ENCODE measurements at places on chromosomes 16 and 17.

DNA sequence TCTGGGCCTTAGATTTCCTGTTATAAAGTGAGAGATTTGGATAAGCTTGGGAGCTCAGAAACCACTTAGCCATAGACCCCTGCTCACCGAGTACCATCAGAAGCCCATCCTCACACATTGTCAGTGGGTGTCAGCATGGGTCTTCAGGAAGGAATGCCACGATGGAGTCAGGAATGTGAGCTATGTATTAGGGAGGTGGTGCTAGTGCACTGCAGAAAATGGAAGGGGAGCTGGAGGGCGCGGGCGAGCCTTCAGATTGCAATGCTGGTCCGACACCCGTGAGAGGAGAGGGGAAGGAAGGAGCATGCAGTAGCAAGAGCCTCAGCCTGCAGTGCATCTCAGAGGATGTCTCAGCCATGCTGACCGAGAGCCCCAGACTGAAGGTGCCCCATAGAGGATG lies 294.5 kb downstream of the FOXL1 start:
- DNase-seq: no peak

DNA sequence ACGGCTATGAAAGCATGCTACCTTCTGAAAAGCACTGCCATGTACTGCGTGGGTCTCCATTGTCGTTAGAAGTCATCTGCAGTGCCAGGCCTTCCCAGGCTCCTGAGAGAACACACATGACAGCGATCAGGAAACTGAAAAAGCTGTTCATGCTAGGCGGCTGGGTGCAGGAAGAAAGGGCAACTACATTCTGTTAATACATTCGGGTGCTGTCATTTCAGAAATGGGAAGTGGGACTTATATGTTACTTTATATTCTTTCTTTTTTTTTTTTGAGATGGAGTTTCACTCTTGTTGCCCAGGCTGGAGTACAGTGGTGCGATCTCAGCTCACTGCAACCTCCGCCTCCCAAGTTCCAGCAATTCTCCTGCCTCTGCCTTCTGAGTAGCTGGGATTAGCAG lies 19.9 kb downstream of the CFAP20 start:
- DNase-seq: no peak

DNA sequence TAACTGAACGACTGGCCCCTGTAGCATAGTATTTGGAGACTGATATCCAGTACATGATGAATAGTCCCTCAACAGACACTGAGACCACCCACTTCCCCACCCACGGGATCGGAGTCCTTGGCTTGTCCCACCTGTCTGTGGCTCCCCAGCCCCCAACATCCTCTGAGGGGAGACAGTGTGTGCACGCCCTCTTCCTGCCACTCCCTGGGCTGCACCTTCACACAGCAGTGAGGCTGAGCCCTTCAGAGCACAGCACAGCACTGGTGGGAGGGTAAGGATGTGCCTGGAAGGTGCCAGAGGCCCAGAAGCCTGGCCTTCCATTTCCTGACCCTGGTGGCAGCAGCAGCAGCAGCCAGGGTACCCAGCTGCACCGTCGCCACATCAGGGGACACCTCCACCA lies 11.0 kb downstream of the DNASE1 start:
- no peak for DNase-seq

DNA sequence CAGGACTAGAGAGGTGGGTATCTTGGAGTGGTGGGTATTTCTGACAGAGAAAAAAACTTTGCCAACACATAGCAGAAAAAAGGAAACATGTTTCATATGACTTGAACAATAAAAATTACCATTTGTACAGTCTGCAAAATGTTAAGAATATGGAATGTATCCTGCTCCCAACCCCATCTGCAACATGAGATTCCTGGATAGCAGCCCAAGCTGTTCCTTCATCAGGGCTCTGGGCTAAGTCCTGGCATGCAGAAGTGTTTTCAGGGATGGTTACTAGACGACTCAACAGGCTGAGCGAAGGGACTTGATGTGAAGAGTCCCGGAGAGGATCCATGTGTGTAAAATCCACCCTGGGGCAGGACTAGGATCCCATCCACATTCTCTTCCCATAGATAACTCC lies 121.0 kb upstream of the IRX3 start:
- no peak for DNase-seq
